Right ventricle myocardium inferior (tissue), 1 donor: ENCODE measurements at places on chromosomes 2 and 18.

- no peak for DNase-seq
These were observed 259.8 kb upstream of the APCDD1 start for GRCh38 chr18:10194592-10194991.

- no peak for DNase-seq
These were observed 8.8 kb downstream of the DYSF start for GRCh38 chr2:71462056-71462605.

DNA sequence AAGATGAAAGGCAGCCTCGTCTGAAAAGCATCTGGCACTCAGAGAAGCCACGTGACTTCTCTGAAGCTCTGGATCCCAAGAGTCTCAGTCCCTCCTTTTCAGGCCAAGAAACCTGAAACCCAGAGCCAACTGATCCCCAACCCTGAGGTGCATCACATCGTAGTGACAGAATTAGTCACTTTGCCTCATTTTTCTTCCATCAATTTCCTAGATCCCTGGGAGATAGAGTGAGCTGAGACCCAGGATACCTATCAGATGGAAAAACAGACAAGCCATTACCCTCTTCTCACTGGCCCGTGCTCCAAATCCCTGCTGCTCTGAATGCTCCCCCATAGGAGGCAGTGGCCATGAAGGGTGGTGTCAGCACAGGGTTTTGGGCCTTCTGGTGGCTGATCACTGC lies 113.1 kb downstream of the ALK start:
- DNase-seq: no peak

DNA sequence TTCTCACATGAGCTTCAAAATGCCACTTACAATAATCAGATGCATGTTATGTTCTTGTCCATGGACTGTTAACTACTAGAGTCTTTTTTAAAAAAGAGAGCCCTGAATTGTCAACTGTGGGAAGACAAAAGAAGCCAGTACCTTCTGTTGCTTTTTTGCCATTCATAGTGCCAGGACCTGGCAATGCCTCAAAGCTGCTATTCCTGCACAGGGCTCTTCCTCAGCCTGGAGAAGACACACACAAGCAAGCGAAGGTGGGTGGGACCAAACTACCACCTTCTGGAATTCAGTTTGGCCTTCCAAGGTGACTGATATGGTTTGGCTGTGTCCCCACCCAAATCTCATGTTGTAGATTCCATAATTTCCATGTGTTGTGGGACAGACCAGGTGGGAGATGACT lies 160.6 kb downstream of the AFF3 start:
- no peak for DNase-seq

DNA sequence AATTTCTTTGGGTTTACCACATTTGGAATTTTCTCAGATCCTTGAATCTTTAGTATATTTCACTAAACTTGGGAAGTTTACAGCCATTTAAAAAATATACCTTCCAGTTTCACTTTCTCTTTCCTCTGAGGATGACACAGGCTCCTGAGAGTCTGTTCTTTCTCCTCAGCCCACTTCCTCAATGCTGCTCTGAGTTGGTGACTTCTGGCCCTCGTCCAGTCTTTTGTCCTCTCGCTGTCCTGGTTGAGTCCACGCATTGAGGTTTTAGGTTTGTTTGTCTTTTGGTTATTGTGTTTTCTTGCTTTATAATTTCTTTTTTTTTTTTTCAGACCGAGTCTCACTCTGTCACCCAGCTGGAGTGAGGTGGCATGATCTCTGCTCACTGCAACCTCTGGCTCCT lies 40.7 kb upstream of the GALR1 start:
- peak; percentile 77 for DNase-seq

GRCh38 chr2:3142961-3143571 lies 234.6 kb downstream of the EIPR1 start:
- DNase-seq: no peak

- no peak for DNase-seq
These were observed 2.8 kb upstream of the ZNF236 start for GRCh38 chr18:76819411-76820136.

DNA sequence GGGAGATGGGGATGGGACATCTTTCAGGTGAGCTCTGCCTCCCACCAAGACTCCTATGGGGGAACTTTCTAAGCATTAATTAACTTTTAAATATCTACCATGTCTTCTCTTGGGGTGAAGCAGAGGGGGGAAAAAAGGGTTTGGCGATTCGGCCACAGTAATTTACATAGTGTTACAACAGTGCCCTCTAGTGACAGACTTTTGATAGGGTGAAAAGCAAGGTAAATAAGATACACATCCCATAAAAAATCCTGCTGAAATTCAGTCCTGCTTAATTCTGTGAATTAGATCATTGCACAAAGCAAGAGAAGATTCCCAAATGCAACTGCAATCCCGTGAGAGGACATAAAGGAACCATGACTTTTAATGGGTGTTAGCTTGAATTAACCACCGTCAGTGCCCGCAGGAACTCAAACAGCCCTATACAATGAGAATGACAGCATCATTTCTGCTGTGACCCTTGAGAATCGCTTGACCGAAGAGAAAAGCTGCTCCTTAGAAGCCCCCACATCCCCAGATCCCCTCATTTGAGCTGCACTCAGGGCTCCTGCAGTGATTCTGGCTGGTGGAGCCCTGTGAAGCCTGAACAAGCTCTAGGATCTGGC lies 32.8 kb downstream of the FAM124B start:
- DNase-seq: no peak

DNA sequence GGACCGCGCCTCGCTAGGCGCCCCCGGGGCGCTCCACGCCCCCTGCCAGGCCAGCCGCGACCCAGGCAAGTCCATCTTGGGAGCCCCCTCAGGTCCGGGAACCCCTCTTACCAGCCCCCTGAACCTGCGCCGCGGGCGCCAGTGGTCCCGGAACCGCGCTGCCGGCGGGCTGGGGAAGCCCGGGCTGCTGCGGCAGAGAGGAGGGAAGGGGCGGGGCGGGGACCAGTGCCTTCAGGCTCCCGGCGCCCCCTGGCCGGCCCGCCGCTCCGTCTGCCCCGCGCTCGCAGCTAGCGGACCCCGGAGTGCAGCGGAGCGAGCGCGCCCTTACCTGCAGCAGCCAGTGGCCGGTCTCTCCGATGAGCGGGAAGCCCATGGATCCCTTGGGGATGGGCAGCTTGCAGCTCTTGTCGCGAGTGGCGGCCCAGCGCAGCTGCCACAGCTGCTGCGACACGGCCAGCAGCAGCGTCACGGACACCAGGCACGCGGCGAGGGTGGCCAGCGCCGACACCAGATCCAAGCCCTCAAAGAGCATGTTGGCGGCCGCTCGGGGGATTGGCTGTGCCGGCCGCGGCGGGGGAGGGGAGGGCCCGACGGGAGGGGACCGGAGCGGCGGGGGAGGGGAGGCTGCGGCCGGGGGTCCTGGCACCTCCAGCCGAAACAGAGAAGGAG lies at the start of gene CYP26B1:
Gene CYP26B1, minus strand, starts transcription at position 560 of the 669 bp plus-strand sequence. Its CDS starts 28 bp downstream, at position 532.
- peak; percentile 71 for DNase-seq

- no peak for DNase-seq
These were observed 137.8 kb upstream of the GATA6 start for GRCh38 chr18:22031611-22032010.

DNA sequence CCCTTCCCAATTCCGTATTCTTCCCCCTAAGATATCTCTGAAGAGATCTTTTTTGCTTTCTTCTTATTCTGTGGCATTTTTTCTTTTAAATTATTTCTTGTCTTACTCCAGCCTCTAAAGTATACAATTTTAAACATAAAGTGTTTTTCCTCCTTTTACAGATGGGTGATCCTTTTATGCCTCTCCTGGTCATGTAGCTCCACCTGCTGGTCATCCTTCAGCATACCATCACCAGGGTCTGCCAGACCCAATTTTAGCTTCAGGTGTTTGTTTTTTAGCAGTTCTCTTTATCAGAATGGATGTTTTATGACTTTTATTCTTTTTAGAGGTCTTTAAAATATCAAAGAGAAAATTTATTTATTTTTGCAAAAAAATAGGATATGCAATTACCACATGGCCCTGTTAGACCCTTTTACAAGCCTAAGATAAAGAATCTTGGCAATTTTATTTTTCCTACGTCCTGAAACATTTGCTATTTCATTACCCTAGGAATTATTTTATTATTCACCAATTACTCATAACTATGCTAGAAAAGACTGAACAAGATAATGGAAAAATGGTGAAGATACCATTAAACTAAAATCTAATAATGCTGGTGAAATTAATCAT lies 55.5 kb downstream of the PIGN start:
- DNase-seq: no peak

GRCh38 chr2:147149575-147150240 lies 695.1 kb upstream of the ACVR2A start:
- DNase-seq: no peak

- DNase-seq: no peak
These were observed 419.0 kb downstream of the DSC3 start for GRCh38 chr18:30623401-30624065.

- DNase-seq: no peak
These were observed 898.1 kb downstream of the EPHA4 start for GRCh38 chr2:220674033-220674432.

GRCh38 chr2:148616662-148617061 lies 27.9 kb upstream of the EPC2 start:
- DNase-seq: no peak

GRCh38 chr2:20419007-20419576 lies 27.8 kb upstream of the RHOB start:
- DNase-seq: no peak

- no peak for DNase-seq
These were observed 21.3 kb upstream of the NT5C1B start for GRCh38 chr2:18610651-18611050.

- no peak for DNase-seq
These were observed 245.2 kb upstream of the LRATD1 start for GRCh38 chr2:14387332-14387731.

- DNase-seq: no peak
These were observed 9.1 kb downstream of the TET3 start for GRCh38 chr2:73993778-73994177.

DNA sequence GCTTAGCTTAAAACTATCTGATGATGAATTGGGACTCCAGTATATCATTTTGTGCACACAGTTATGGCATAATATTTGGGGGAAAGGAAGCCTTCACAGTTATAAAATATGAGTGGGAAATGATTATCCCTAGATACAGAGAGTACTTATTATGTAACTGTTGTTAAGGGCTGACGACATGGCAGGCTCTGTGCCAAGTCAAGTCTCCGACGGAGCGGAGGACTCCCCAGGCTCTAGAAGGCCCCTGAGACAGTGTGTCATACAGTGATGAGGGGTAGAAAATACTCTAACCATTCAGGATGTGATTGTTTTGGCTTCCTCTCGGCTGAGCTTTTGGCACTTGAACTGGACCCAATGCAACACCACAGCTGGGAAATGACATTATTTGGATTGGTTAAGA lies 211.8 kb downstream of the SLC8A1 start:
- peak; percentile 84 for DNase-seq

DNA sequence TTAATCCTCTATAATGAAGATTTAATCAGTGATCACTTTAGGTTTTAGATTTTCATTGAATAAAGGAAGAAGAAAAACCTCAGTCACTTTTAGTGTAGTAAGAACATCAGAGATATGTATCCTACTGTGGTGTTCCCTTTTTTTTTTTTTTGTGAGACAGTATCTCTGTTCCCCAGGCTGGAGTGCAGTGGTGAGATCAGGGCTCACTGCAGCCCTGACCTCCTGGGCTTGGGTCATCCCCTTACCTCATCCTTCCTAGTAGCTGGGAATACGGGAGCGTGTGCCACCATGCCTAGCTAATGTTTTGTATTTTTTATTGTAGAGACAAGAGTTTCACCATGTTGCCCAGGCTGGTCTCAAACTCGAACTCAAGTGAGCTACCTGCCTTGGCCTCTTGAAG lies 5.1 kb downstream of the SLC39A10 start:
- no peak for DNase-seq

GRCh38 chr18:62070302-62070701 lies 116.6 kb downstream of the PIGN start:
- no peak for DNase-seq

DNA sequence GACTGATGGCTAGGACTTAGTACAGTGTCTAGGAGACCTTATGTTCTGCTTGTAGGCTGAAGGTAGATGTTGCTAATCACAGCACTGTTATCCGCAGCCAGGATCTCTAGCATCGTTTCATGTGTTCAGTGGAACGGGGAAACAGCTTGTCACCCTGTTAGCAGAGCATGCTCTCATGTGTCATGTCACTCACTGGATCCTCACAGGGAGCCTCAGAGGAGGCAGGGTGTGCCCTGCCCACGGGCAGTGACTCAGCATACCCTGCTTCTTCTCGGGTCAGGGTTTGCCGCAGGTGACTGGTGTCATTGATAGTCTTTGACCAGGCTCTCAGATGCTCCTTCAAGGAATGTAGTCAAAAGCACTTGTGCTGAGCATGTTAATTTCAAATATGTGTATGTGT lies 44.4 kb downstream of the RPIA start:
- DNase-seq: no peak

DNA sequence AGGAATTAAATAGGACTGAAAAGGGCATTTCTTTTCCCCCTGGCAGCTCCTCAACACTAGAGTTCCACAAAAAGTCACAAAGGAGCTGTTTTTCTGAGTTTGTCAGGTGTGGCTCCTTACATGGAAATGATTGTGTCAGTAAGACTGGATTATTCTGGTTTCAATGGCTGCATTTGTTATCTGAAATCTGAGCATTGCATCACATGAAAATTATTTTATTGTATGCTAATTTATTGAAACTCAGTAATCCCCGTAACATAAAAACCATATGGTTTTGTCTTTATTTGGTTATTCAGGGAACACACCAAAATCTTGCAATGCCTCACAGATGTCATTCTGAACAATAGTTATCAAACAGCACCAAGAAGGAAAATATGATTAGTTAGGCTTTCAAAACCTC lies 439.7 kb upstream of the TNP1 start:
- DNase-seq: no peak

DNA sequence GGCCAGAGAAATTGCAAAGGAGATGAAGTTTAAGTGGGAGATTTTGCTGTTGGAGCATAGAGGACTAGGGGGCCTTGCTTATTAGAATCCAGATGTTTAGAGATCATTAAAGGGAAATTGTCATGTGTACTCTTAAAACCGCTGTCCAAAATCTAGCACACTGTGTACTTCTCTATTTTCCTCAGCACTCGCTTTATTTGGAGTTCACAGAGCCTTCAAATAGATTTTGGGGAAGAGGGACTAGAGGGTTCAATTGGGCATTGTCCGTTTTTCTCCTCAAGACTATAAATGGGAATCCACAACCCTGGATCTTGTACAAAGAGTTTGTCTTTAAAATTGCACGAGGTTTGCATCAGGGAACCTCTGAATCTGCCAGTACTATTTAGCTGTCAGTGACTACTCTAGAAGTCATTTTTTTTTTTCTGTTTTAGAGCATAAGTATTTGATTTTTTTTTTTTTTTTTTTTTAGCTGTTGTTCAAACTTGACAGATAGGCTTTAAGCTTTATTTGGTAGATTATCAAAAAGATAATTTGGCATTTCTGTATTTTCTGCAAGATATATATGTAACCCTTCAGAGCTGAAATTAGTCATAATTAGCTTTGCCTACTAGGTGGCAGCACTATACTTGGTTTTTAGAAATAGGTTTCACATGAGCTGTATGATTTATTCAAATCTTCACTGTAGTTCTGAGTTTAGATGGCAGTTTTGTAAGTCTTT lies 14.2 kb downstream of the PMS1 start:
- DNase-seq: no peak

- DNase-seq: no peak
These were observed 166.2 kb upstream of the VRK2 start for GRCh38 chr2:57880446-57880845.

- peak; percentile 14 for DNase-seq
These were observed 58.6 kb upstream of the OTOF start for GRCh38 chr2:26536371-26537068.
